ENCODE measurements at places on chromosomes 4 and X.
A peak's percentile ranks its signal among the peaks of the same experiment; 100 is the strongest.

DNA sequence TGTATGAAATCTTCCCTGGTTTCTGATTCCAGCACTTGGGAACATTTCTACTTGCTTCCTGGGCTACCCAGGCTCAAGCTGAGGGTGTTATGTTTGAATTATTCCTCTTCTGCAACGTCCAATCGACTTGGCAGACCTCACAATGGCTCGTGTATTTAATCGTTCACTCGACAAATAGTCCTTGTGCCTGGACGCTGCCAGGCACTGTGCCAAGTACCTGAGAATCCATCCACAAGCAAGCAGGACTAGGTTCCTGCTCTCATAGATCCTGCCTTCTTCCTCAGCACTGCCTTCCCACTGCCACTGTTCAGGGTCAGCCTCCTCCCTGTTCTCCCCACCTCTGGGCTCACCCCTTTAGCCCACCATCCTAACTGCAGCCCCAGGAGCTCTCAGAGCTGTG, 113.3 kb downstream of the EFNB1 start:
- DNase-seq: peak; percentile 81

- DNase-seq: no peak
These were observed 961.0 kb downstream of the PCDH18 start for GRCh38 chr4:136571315-136571714.

DNA sequence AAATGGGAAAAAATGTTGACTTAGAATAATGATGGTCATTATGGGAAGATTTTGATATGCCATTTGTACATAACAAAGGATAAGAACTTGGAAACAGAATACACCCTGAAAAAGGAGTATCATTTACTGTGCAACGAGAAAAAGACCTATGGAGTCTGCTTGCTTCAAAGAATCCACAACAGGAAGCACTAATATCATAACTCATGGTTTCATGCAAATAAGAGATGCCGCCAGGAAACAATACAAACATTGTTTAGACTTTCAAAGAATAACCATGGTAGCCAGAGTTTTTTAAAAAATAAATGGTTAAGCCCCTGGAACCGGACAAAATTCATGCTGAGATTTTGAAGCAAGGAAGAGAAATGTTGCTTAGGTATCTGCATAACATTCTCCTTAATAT, 139.9 kb upstream of the ETNPPL start:
- DNase-seq: no peak

DNA sequence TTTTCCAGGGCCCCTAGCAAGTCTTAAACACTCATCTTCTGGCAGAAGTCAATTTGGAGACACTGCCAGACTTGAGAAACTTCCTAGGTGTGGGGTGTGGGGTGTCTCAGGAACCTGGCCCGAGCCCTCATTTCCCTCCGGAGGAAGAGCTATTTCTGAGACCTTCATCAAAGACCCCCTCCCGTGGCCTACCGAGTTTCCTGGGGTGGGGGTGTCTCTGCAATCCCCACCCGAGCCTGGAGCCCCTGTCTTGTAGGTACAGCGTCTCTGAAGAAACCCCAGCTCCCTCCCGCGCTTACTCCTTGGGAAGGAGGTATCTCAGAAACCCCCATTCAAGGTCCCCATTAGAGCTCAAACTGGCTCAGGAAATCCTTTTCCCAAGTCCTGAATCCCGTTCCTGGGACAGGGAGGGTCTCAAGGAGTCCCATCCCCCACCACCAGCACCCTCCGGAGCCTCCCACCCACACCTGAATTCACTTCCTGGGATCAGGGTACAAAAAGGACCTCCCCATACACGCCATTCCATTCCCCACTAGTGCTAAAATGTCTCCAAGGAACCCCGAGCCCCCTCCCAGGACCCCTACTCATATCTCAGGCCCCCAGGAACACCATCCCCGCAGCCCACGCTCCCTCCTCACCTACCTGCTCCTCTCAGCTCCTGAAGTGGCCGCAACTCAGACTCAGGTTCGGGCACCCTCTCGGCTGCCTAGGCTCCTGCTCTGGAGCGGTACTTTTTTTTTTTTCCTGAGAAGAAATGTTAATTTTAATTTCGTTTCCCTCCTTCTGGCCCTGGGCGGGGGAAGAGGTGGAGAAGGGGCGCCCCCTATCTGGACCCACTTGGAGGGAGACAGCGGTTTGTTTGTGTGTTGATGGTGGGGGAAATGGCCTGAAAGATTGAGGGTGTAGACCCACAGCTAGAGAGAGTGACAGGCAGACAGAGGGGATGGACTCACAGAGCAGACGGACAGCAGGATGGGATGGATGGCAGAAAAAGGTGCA, 1.1 kb downstream of the SLC38A5 start:
- DNase-seq: no peak

DNA sequence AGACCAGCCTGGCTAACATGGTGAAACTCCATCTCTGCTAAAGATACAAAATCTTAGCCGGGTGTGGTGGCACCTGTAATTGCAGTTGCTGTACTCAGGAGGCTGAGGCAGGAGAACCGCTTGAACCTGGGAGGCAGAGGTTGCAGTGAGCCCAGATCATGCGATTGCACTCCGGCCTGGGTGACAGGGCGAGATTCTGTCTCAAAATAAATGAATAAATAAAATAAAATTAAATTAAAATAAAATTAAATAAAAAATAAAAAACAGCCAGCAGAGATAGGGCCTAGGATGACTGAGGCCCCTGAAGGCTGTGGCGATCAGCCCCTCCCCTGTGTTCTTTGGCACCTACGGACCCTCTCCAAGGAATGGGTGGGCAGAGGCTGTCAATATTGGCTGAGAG, 22.8 kb upstream of the IL3RA start:
- no peak for DNase-seq

GRCh38 chr4:185665655-185666054, 130.3 kb upstream of the PDLIM3 start:
- no peak for DNase-seq

- DNase-seq: peak; percentile 85
These were observed 6.4 kb upstream of the FGG start for GRCh38 chr4:154618708-154619315.

- DNase-seq: peak; percentile 58
These were observed 213.1 kb upstream of the MID1 start for GRCh38 chrX:10833299-10834169.

DNA sequence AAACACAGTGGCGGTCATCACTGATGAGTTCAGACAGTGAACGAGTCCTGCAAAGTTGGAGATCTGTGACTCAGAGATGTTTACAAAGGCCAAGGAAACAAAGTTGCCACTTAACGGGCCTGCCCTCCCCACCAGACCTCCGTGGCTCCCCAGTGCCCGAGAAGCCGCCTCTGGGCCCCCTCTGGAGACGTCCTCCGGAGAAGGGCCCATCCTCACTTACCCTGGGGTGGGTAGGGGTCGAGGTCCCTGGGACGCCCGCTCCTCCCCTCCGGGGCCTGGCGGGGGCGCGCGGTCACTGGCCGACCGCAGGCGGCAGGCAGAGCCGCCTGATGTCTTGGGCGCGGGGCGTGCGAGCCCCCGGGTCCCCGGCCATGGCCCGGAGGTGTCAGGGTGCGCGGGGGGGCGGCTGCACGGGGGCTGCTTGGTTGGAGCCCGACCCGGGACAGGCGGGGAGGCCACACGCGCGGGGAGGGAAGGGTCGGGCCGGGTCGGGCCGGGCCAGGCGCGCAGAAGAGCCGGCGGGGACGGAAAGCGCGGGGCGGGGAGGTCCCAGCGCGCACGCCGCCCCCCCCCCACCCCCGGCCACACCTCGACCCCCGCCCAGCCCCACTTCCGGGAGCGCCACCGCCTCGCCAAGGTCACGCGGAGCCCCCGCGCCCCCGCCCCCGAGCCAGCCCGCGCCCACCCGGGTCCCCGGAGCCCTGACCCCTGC, 529 bp downstream of the DHRSX start:
- DNase-seq: peak; percentile 69

- DNase-seq: no peak
These were observed 262.5 kb downstream of the BCOR start for GRCh38 chrX:39835241-39835640.

Data from stomach (tissue), 19 donors.